ENCODE measurements at places on chromosomes 6 and 20. TPM values are rescaled to one million over a fixed set of nuclear protein-coding genes. Genes with fewer than 3 reads are reported as not detected.

Gene GJA10
- not detected for total RNA-seq

Gene ZDHHC14
- total RNA-seq = 10.3 TPM

Gene FAM83B
- total RNA-seq = not detected

DNA sequence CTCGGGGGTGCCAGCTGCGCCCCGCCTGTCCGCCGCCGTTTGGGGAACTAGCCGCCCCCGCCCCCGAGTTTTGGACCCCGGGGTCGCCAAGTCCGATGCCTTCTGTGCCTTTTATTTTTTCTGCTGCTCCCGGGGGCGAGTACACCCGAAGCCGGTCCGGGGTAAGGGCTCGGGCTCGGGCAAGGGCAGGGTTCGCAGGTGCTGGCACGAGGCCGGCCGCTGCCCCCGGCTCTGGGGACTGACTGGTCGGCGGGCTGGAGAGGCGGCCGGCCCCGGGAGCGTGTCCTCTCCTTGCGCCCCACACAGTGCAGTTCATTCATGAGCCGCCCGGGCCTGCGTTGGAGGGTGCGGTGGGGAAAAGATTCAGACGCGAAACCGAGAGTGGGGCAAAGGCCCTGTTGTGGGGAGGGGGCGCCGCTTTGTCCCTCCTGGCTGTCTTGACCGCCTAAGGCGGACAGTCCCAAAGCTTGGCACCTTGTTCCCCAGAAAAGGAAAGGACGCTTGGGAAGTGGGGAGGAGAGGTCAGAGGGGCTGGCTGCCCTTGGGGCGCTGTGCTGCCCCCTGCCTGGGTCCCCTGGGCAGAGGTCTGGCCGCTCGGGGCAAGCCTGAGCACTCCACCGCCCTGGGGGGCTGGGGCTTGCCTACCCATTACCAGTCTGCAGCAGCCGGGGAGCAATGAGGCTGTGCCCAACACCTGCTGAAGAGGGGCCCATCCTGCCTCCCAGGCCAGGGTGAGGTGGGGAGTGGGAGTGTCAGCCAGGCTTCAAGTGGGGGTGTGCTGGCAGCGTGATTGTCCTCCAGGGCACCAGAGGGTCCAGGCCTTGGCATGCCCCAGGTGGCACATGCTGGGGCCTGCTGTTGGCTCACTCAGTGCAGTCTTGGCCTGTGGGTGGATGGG is 915 bp downstream of the TMEM63B start:
- DNase-seq = peak; percentile 33
- peaks cover 8% of the 10 kb centered on the region for H3K36me3 ChIP-seq
- peak overlapping the region; percentile 80 for H3K4me3 ChIP-seq
